Common myeloid progenitor, CD34-positive (primary cell): ENCODE measurements at places on chromosomes 5 and 9.

DNA sequence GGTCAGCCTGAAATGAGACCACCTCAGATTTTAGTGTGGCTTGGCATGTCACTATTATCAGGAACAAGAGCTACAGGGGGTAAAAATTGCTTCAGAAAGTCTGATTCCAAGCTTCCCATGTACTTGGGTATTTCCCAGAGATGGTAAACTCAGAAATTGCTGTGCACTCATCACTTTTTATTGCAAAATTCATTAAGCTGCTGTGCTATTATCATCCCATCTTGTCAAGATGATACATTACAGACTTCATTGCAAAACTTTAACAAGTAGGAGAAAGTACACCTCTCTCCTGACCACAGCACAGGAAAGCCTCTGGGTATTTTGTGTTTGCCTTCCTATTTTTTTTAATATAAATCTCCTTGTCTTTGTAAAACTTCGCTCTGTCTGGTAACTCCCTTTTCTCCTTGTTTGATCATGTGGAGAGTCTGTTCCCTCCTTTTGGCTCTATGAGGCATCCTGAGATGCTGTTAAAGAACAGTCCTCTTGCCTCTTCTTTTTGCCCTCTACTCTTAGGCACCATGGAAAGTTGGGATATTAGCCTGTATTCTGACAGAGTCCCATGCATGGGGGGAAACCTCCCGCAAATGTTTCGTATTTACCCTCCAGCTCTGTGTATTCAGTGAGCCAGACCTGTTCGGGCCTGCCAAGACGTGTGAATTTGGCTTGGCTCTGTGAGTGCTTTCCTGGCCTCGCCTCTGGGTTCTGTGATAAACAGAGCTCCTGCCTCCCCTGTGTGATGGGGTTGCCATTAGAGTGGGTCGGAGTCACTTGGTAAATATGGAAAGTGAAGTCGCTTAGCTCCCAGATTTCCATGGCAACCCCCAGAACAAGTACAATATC lies 260.7 kb downstream of the NR3C1 start:
- peak; percentile 35 for DNase-seq

GRCh38 chr5:154118893-154119336 lies 71.6 kb upstream of the GALNT10 start:
- no peak for DNase-seq

GRCh38 chr9:103397868-103398600 lies 402.9 kb downstream of the CYLC2 start:
- peak; percentile 34 for DNase-seq

DNA sequence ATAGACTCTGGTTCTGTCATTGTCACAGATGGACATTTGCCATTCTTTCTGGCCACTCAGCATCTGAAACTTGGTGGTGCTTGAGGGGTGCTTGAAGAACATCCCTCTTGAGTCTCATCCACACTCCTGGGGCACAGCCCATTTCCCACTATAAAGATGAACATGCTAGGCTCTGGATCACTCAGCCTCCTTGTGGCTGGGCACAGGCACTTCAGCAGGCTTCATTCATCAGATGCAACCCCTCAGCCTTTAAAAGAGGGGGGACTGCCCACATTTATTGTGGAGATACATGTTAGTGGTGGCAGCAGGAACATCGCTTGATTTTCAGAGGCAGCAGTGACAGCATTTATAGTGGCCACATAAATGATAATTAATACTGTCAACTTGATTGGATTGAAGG lies 124.7 kb upstream of the NIPBL start:
- DNase-seq, result no peak

- peak; percentile 42 for DNase-seq
These were observed 179.1 kb downstream of the MUSK start for GRCh38 chr9:110847671-110848070.

DNA sequence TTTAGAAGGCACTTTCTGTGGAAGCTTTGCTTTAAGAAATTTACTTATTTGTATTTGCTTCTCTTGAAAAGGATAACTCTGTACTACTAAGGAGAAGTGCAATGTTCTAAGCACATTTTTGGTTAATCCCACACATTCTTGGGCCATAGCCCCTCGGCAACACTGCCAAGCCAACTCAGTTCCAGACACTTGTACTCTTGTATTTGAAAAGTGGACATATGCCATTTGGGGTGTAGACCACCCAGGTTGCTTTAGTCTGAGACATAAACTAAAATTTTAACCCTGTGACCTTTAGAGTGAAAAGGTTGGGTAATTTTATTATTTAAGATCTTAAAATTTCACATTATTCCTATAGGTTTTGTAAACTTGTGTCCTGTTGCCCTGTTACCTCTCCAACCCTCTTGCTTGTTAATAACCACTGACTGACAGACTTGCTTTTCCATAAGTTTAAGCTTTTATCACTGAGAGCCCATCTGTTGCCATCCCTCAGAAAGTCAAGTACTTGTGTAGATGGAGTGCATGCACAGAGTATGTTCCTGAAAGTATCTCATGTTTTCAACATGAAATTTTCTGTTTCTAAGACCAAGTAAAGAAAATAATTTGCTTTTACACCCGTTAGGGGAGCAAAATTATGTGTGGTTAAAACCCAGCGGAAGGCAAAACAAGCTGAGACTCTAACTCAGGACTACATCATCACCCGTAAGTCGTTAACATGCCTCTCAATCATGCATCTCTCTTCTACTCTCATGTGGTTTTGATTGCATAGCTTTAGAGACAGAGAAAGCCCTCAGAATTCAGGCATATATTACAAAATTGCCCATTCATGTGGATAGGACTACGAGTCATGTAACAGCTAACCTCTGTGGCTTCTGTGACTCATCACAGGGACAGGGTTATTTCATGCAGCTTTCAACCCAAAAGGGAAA lies 117.3 kb downstream of the GDNF start:
- peak; percentile 20 for DNase-seq

GRCh38 chr5:26329562-26330189 lies 708.7 kb downstream of the CDH9 start:
- DNase-seq, result peak; percentile 0
